Esophagus squamous epithelium (tissue), 5 donors: ENCODE measurements at places on chromosomes 1 and 21.

- DNase-seq, result no peak
These were observed 2.3 kb downstream of the SPEN start for GRCh38 chr1:15849775-15850324.

DNA sequence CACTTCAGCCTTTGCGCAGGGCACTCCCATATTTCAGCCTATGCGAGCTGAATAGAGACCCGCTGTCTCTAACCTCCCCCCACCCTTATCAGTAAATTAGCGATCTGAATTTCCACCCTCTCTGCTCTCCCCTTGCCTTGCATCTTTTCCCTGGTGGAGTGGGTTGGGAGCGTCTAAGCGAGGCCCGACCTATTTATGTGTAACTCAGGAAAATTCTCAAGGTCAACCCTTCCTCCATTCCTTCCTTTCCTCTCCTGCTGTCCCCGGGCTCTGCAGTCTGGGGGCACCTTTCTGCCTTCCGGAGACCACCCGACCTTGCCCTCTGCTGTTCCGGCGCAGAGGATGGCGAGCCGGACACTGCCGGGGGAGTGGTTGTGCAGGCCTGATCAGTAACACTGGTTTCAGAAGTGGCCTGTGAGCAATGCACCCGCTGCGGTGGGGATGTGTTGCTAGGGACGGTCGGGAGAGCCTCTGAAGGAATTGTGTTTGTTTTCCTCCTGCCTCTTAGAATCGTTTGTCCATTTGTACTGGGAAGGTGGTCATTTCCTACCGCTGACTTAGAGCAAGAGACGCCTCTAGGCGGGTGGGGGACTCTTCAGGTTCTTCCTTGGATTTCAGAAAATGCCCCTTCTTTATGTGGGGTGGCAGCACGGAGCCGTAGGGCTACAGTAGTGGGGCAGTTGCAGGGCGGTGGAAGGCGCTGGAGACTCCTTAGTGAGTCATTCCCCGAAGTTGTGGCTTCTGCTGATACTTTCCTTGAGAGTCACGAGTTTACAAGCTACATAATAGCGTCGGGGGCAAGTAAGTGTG is 513 bp downstream of the MGST3 start:
- no peak for DNase-seq

DNA sequence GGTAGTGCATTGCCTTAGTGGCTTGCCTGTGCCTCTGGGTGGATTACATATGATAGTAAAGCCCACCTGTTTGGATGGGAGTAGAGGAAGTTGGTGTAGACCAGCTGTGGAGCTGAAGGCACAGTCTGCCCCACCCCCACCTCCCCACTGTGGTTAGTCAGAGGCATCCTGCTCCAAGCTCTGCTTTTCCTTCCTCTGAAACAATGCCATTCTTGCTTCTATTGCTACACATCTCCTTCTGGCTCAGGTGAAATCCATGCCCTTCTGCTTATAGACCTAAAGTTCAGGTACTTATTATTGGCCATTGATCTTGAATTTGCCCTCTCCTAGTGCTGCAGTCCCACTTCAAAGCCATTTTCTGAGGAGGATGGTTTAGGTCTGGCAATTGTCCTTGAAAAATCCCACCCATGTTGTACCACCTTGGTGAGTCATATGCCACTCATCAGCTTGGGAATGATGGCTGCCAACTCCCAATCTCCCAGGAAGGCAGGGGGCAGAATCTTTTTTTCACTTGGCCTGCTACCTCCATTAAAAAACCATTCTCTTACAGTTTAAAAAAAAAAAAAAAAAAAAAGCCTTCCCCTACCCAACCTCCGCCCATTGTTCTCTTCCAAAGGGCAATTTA is 6.7 kb upstream of the TXLNA start:
- DNase-seq, result no peak

DNA sequence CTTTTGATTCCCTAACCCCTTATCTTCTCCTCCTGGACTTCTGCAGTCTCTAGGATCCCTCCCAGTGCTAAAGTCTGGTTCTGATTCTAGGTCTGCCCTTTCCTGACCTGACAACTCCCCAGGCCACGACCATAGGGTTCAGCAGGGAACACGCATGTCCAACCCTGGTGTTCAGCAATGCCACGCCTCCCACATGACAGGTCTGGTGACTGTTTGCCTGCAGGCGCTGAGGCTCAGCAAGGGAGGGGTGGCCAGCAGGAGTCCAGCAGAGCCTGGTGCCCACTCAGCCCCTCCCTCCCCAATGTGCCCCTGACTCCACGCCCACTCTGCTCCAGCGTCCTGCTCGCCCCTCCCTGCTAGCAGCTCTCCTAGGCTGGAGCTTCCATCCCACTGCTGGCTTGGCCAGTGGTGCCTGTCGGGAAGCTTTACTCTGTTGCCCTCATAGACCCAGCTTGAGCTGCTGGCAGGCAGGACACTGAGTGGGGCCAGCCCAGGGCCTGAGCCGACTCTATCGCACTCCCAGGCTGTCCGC is 17.3 kb downstream of the SLC9A1 start:
- DNase-seq, result no peak

DNA sequence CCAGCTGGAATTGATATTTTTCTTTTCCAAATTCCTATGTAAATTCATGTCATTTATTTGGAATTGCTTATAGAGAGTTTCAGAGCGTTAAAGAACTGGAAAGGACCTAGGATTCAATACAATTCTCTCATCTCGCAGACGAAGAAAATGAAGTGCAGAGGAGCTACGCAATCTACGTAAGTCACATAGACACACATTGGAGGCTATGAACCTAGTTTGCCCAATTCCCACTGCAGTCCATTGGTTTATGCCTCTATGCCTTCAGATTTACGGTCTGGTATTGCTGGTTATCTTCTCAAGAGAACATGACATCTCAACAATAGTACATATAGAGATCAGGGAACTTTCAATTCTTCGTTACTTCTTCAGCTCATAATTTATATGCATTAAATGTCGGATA is 971 bp upstream of the RNF2 start:
- no peak for DNase-seq

DNA sequence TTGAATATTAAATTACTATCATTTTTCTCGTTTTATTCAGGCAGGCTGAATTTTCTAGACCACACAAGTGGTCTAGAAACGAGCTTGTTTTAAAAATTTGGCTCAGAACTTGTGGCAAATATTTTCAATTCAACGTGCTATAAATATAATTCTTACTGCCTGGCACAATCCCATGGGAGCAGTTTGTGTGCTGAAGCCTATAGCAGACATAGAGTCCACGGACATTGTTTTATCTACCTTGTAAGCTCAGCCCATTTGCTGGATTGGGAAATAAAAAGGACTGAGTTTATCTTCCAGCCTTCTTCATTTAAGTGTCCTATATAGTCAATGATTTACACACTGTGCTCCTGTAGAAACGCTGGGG is 103.4 kb downstream of the ZBTB18 start:
- no peak for DNase-seq

- no peak for DNase-seq
These were observed 18.6 kb downstream of the OVAAL start for GRCh38 chr1:180577361-180577760.

- no peak for DNase-seq
These were observed 29.7 kb downstream of the UBE2T start for GRCh38 chr1:202311875-202312635.

GRCh38 chr1:8348777-8349472 is 31.0 kb downstream of the SLC45A1 start:
- DNase-seq, result no peak

DNA sequence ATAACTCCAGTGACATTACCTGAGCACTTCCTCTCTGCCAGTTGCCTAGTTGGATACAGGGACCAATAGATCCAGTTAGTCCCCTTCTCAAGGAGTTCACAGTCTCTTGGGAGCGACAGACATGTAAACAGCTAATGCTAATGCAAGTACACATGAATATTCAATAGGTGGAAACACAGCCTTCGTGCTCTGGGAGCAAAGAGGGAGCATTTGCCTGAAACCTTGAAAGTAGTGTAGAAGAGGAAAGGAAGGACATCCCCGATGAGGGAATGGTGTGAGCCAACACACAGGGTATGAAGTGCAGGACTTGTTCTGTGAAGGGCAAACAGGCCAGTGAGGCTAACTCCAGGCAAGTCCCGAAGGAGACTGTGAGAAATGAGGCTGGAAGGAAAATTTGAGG is 3.8 kb upstream of the TMEM222 start:
- DNase-seq, result no peak

- no peak for DNase-seq
These were observed 61.4 kb upstream of the S1PR1 start for GRCh38 chr1:101175466-101175865.

- DNase-seq, result no peak
These were observed 73.7 kb downstream of the LRRC8C start for GRCh38 chr1:89706700-89707012.

DNA sequence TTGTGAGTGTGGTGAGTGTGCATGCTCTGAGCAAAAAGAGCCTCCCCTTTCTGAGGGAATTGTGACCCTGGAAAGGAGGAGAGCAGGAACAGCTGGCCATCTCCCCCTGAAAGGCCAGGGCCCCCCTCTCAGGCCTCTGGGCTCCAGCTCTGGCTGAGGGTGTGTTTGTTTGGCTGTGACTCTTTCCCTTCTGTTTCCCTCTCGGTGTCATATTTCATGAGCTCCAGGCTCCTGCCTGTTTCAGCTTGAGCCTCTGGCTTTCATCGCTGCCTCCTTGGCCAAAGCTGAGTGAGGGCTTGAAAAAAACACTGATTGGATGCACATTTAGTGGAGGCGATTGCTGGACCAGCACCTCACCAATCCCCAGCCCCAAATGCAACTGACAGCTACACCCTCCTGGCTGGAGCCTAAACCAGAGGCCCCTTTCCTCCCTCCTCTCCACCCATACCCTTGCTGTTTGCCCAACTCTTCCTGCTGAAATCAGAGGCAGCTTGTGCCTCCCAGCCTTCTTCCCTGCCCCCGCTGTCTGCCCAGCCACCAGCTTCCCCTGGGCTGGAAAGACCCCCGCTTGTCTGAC is 64.1 kb downstream of the DDR2 start:
- no peak for DNase-seq

DNA sequence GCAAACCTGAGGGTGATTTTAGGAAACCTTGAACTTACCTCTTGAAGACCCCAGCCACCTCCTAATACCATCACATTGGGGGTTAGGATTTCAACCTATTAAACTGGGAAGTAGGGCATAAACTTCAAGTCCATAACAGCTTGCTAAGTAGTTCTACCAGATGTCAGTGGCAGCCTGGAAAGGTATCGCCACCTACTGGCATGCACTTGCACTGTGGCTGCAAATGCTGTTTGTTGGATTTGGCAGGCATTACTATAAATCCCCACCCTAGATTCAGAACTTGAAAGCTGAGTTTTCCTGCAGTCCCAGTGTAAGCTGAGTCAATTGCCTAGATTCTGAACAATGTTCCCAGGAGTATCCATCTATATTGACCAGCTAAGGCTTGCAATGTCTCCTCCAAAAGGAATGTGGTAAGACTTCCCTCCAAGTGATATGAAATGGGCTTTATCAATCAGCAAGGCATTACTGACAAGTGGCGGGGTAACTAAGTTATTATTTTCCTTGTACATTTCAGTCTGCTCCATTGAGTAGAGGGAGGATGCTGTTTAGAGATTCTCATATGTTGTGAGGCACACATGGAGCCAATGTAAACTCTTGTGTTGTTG is 474.5 kb downstream of the PTPRC start:
- no peak for DNase-seq

DNA sequence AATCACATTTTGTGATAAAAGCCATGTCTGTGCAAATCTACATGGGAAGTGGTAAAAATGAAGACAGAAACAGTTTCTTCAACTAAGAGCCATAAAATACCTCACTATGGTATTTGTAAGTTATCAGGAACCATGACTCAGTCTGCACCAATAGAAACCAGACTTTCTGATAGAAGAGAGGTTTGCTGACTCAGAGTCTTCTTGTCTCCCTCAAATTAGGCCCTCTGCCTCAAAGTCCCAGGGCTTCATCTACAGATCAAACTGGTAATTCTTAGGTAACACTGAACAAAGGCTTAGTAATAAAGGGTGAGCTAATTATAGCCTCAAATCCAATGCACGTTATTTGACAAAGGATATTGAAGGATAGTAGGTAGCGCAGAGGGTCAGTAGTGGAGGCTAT is 30.9 kb upstream of the SSX2IP start:
- DNase-seq, result no peak

- DNase-seq, result no peak
These were observed 60.1 kb downstream of the LRRC71 start for GRCh38 chr1:156980551-156980950.

DNA sequence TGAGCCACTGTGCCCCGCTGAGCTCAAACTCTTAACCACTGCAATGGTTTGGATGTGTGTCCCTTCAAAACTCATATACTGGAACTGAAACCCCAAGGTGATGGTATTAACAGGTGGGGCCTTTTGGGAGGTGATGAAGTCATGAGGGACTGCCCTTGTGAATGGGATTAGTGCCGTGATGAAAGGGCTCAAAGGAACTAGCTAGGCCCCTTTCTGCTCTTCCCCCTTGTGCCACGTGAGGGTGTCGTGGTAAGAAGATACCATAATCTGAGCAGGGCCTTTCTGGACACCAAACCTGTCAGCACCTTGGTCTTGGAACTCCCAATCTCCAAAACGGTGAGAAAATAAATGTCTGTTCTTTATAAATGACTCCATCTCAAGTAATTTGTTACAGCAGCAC is 45.5 kb upstream of the SPOCD1 start:
- DNase-seq, result no peak

- DNase-seq, result no peak
These were observed 154.4 kb downstream of the PLPP3 start for GRCh38 chr1:56424744-56425493.

- no peak for DNase-seq
These were observed 59.3 kb downstream of the IGSF21 start for GRCh38 chr1:18166929-18167328.

DNA sequence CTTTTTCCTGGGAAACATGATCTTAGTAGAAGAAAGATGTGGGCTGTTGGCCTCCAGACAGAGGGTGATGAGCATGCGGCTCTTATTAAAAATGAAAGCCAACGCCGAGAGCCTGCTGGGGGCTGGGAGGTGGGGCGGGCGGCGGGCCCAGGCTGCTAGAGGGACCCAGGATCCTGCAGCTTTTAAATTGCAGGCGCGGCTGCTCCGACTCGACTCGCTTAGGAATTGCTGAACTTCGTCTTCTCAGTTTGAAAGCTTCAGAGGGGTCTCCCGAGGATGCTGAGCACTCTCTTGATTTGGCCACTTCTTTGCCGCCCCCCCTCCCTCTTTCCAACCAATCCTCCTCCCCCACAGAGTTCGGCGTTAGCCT is 1.2 kb downstream of the AGPAT3 start:
- DNase-seq, result no peak
